SJSA1 (cell line): ENCODE measurements at places on chromosomes 11 and 22.
A peak's percentile ranks its signal among the peaks of the same experiment; 100 is the strongest.

DNA sequence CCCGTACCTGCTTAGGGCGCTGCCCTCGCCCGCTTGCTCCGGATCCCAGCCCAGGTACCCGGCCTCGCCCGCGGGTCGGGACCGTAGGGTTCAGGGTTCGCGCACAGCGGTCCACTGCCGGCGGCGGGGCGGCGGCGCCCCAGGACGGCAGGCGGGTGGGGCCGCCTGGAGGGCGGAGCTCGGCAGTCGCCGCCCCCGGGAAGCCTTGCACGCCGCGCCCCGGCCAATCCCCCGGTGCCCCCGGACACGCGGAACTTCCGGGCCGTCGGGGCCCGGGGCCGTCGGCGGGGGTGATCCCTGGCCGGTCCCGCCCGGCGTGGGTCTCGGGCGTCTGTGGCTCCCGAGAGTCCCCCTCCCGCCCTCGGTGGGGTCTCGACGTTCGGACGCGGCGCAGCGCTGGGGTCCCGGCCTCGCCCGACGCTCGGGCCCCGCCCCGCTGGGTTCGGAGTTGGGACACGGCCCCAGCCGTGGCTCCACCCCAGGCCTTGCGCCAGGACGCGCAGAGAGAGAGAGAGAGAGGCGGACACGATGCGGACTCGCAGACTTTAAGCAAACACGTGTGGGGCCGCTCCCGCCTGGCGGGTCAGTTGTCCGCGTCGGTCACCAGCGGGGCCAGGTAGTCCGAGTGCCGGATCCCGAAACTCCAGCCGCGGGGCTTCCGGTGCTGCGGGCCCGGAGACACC, at the start of gene TYMP:
Gene TYMP, minus strand, starts transcription at position 116 of the 683 bp plus-strand sequence. CDS start 303 bp downstream, outside the sequence.
- no peak for DNase-seq

GRCh38 chr22:45216133-45217003, 24.3 kb downstream of the KIAA0930 start:
- DNase-seq: no peak

- peak; percentile 87 for DNase-seq
Measured at GRCh38 chr11:65471447-65471891, 27.4 kb upstream of the MALAT1 start.

DNA sequence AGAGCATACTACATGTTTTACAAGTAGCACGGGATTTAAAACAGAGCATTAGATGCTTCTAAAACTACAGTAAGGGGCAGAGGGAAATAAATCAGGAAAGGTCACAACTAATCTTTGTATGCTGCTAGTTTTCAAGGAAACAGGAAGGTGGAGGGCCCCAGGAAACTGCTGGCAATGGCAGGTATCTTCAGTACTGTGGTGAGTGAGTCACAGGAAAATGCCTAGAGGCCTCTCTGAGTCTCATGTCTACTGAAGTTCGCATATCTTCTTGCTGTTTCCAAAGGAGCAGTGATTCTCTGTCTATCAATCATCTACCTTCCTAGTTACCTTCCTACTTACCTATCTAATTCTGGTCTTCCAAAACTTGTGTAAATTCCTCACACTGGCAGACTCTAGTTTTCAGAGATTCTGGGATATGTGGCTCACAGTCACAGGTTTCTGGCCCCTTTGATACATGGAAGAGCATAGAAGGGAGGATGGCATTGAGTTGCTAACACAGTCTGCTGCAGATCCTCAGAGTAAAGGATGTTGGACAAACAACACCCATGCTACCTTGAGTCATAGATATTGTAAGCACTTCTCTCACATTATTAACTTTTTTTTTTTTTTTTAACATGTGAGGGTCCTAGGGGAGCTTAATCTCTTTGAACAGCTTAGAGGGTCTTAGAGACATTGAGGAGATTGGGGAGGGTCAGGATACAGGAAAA, 58.8 kb upstream of the SYN3 start:
- DNase-seq: no peak

DNA sequence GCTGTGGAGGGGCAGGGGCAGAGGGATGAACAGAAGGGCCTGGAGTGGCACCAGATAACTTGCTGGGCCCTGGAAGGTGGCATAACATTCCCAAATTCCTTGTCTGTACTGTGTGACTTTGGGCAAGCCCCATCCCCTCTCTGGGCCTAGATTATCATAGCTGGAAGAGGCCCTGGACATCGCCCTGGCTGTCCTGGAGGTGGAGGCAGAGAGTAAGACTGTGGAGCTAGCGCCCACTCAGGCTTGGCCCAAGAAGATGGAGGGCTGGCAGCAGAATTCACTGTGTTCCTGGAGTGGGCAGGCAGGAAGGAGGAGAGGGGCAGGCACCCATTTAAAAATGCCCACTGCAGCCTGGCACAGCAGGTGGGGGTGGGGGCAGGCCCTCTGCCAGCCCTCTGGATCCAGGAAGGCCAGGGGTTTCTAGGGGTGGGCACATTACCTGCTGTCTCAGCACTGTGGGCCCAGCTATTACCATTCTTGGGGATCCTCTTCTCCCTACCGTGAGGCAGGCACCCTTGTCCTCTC, 22.6 kb downstream of the ARHGEF17 start:
- DNase-seq: no peak

GRCh38 chr11:13668957-13669521, 571 bp downstream of the FAR1 start:
- DNase-seq: peak; percentile 62
